Activated CD8-positive, alpha-beta memory T cell treated with anti-CD3 and anti-CD28 coated beads for 1 hour (primary cell): ENCODE measurements at places on chromosomes 4 and X.
A peak's percentile ranks its signal among the peaks of the same experiment; 100 is the strongest.

DNA sequence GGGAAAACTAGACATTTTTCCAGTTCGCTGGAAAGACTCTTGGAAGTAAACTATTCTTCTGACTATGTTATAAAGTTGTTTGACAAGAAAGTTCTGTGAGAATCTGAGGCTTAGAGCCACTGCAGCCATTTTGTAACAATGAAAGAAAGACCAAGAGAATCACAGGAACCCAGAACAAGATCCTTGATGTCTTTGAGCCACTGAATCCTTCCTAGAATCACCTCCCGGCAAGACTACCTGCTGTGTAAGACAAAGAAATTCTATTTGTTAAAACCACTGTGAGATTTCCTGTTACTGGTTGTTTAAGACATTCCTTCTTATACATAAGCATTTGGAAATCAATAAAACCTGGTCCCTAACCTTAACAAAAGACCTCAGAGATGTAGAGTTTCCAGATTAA is 175.7 kb upstream of the RASGEF1B start:
- DNase-seq = no peak

DNA sequence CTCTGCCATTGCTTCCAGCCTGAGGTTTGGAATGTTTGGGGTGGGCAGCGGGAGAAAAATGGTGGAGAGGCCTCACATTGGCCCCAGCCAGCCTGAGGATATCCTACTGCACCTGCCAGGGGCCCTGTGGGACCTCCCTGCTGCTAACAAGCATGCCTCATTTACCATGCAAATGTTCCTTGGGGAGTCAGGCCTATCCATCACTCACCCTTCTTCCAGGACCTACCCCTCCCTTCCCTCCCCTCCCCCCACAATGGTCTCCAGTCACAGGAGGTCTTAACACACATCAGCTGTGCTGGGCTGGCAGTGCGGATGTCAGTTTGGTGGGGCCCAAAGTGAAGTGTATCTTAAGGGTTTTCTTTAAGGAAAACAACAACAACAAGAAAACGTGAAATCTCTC is 139.2 kb downstream of the SHOX start:
- no peak for DNase-seq

- DNase-seq = no peak
These were observed 13.1 kb downstream of the MOB1B start for GRCh38 chr4:70915036-70915815.

DNA sequence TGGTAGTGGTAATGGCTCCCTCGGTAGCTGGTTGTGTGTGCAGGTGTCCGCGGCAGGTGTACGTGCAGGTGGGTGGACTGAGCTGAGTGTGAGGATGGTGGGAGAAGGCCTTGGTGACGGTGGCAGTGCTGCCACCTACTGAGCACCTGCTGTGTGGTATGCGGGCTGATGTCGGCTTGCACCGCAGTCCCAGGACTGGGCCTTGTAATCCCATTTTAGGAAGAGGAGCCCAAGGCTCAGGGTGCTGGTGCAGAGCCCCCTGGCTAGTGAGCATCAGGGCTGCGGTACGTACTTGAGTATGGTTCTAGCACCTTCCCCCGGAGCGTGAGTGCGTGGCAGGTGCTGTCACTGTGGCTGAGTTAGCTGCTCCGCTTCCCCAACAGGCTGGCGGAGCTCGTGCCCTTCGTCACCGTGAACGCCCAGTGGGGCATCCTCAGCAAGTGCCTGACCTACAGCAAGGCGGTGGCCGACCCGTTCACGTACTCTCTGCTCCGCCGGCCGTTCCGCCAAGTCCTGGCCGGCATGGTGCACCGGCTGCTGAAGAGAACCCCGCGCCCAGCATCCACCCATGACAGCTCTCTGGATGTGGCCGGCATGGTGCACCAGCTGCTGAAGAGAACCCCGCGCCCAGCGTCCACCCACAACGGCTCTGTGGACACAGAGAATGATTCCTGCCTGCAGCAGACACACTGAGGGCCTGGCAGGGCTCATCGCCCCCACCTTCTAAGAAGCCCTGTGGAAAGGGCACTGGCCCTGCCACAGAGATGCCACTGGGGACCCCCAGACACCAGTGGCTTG is 5.7 kb upstream of the CPZ start:
- no peak for DNase-seq

- no peak for DNase-seq
These were observed 421.2 kb downstream of the TRAM1L1 start for GRCh38 chr4:116664198-116664597.

DNA sequence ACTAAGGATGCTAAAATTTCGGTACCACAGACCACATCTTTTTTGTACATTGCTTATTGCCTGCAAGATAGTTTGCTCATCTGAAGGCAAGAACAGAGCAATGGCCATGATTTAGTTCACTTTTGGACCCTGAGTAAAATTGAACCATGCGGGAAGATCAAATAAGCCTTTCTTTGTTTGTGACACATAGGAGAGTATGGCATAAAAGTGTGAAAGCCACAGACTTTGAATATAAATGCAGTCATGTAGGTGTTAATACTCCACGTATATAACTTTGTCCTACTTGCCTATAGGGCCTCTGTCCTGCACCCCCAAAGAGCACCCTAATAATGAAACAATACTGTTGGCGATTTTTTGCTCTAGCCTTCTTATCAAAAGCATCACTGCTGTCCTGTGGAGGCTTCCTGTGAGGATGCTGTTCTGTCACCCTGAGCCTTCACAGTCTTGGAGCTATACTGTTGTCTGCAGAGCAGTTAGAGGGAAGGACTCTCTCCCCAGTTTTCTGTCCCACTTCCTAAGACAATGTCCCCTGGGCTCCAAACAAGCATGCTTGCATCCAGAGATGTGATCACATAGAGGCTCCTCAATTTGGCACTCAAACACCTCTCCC is 10.2 kb upstream of the CXCL13 start:
- no peak for DNase-seq

- no peak for DNase-seq
These were observed 24.2 kb upstream of the VSIG1 start for GRCh38 chrX:108020631-108021030.

- DNase-seq = peak; percentile 11
These were observed 283.4 kb downstream of the BCOR start for GRCh38 chrX:39814391-39814790.

DNA sequence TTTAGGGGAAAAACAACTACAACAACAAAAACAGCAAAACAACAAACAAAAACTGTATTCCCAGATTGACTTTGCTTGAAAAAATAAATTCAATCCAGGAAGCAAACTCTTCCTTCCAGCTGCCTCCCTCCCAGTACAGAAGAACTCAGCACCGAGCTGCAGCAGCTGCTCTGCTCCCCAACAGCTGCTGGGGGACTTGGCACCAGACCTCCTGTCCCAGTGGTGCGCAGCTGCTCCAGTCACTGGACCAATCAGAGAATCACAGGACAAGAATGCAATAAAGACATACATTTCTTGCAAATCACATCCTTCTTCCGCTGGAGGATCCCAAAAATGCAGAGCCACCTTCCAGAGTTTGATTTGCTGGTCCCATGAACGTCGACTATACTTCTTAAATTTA is 11.8 kb upstream of the FAM53A start:
- DNase-seq = no peak

GRCh38 chr4:54754394-54754793 is 96.6 kb downstream of the KIT start:
- no peak for DNase-seq

GRCh38 chr4:170651786-170652185 is 562.0 kb upstream of the AADAT start:
- no peak for DNase-seq

DNA sequence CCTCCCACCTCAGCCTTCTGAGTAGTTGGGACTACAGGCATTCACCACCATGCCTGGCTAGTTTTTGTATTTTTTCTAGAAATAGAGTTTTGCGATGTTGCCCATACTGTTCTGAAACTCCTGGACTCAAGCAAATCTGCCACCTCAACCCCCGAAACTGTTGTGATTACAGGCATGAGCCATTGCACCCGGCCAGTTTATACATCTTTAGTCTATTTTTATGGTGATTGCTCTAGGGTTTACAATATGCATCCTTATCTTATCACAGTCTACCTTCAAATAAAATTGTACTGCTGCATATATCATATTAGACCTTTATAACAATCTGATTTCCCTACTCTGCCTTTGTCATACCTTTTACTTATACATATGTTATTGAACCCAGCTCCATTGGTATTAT is 56.9 kb downstream of the SOWAHB start:
- no peak for DNase-seq

GRCh38 chr4:1368421-1369090 is 21.5 kb downstream of the UVSSA start:
- DNase-seq = no peak

DNA sequence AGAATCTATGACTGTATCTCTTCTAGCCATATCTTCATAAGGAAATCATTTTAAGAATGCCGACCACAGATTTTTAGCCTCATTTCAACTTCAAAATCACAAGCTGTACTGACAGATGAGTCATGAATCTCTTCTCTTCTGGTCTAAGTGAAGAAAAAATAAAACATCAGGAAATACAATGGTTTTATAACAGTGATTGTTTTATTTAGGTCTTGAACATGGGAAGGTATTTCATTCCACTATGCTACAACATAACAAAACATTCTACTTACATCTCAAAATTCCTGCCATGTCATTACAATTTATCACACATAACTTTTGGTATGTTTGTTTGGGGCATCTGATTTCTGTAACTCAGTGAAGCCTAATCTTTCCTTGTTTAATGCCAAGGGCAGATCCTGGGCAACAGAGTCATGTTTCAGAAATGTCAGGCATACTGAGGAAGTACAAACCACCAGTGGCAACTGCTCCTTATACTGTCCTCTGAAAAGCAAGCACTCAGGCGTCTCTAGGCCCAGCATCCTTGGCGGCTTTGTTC is 325.0 kb downstream of the PDHA2 start:
- DNase-seq = no peak

DNA sequence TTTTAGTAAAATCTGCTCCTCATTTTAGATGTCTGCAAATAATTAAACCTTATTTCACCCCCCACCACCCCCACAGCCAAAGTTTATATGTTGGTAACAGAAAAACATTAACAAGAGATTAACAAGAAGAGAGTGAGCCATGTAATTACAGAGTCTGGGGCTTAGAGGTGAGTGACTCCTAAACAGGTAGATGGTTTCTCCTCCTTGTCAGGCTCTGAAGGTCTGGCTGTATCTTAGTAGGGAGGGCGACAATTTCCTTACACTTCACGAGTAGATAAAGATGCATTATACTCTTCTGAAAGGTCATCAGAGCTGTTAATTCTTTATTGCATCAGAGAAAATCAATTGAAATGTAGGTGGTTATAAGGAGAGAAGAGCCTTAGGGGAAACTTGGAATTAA is 171.8 kb upstream of the ANKRD50 start:
- no peak for DNase-seq

- DNase-seq = no peak
These were observed 14.2 kb upstream of the C4orf51 start for GRCh38 chr4:145665773-145666172.

- no peak for DNase-seq
These were observed 2.7 kb downstream of the FAT4 start for GRCh38 chr4:125317525-125317877.

- no peak for DNase-seq
These were observed 243.3 kb downstream of the SLC7A11 start for GRCh38 chr4:137998666-137999429.

DNA sequence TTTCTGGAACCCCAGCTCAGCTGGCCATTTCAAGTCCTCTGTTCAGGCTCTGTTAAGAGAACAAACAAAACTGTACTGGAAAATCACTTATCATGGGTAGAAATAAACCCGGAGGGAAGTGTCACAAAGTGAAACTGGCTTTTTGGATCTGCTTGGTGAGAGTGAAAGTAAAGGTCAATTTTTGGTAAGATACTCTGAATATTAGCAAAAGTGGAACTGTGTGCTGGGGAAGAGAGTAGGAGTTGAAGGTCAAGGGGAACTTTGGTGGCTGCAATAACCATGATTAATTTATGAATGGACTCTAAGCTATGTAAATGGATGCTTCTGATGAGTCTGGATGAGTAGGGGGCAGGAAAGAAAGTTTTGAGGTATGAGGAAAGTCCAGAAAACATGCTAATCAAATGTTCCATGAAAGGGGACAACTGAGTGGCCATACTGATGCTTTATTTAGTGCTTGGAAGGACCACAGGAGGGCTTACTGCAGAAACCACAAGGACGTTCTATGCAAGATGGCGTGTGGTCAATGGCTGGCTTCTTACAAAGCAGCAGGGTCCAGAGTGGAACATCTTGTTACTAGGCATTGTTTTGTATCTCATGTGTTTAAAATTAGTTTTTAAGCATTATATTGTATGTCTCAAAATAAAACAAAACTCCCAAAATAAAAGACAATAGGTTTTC is 36.8 kb upstream of the TNIP3 start:
- DNase-seq = no peak

GRCh38 chrX:69313617-69314290 is 148.5 kb upstream of the PJA1 start:
- no peak for DNase-seq

DNA sequence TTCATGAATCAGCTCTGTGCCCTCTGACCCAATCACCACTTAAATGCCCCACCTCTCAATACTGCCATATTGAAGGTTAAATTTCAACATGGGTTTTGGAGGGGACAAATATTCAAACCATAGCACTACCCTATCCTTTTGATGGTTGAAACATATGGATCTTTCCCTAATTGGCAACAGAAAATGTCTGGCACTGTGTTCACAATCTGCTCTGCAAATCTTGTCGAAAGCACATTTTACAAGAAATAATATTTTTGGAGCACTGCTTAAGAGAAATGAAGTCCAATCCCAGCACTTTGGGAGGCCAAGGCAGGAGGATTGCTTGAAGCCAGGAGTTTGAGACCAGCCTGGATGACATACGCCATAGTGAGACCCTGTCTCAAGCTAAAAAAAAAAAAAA is 130.6 kb upstream of the FAM9C start:
- no peak for DNase-seq

DNA sequence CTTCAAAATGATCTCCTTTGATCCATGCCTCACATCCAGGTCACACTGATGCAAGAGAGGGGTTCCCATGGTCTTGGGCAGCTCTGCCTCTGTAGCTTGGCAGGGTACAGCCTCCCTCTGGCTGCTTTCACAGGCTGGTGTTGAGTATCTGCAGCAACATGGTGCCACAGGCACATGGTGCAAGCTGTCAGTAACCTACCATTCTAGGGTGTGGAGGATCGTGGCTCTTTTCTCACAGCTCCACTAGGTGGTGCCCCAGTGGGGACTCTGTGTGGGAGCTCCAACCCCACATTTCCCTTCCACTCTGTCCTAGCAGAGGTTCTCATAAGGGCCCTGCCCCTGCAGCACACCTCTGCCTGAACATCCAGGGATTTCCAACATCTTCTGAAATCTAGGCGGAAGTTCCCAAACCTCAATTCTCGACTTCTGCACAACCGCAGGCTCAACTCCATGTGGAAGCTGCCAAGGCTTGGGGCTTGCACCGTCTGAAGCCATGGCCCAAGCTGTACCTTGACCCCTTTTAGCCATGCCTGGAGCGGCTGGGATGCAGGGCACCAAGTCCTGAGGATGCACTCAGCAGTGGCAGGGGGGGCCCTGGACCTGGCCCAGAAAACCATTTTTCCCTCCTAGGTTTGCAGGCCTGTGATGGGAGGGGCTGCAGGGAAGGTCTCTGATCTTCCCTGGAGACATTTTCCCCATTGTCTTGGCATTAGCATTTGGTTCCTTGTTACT is 137.8 kb upstream of the NUDT6 start:
- DNase-seq = no peak
